ENCODE measurements at places on chromosomes 7 and 10. TPM values are rescaled to one million over a fixed set of nuclear protein-coding genes. Genes with fewer than 3 reads are reported as not detected.

DNA sequence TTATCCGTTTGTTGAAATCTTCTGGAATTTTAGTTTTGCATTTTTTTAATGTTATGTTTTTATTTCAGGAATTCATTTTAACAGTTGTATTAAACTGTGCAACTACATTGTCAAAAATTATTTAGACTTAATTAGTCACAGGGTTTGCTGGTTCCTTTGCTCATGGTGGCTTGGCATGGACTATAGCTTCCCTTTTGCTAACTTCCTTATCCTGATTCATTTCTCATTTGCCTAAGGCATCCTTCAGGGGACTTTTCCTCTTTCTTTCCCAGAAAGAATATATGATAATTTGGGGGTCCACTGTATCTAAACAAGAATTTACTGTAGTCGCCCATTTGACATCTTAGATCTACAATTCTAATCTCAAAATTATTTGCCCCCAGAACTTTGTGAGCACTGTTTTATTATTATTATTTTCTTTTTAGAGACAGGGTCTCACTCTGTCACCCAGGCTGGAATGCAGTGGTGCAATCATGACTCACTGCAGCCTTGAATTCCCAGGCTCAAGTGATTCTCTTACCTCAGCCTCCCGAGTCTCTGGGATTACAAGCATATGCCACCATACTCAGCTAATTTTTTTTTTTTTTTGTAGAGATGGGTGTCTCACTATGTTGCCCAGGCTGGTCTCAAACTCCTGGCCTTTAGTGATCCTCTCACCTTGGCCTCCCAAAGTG, 13.9 kb downstream of the FIGNL1 start:
- DNase-seq = no peak

DNA sequence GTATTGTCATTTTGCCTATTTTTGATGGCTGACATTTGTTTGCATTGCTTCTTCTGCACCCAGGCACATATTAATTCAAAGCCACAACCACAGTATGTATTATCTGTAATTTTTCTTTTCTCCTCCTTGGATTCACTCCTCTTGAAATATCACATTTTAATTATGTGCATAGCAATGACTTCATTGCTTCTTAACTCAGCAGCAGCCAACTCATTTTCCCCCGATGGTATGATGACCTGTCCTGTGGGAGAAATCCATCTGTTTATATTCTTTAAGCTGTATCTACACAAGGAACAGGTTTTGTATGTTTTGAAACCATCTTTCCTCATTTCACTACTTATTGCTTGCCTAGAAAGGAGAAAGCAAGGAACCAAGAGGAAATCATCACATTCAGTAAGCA, 588.8 kb downstream of the INHBA start:
- no peak for DNase-seq

GRCh38 chr10:132304756-132305509, 2.8 kb downstream of the STK32C start:
- DNase-seq = no peak

- no peak for DNase-seq
These were observed 92.4 kb upstream of the KMT2E start for GRCh38 chr7:104921596-104921995.

DNA sequence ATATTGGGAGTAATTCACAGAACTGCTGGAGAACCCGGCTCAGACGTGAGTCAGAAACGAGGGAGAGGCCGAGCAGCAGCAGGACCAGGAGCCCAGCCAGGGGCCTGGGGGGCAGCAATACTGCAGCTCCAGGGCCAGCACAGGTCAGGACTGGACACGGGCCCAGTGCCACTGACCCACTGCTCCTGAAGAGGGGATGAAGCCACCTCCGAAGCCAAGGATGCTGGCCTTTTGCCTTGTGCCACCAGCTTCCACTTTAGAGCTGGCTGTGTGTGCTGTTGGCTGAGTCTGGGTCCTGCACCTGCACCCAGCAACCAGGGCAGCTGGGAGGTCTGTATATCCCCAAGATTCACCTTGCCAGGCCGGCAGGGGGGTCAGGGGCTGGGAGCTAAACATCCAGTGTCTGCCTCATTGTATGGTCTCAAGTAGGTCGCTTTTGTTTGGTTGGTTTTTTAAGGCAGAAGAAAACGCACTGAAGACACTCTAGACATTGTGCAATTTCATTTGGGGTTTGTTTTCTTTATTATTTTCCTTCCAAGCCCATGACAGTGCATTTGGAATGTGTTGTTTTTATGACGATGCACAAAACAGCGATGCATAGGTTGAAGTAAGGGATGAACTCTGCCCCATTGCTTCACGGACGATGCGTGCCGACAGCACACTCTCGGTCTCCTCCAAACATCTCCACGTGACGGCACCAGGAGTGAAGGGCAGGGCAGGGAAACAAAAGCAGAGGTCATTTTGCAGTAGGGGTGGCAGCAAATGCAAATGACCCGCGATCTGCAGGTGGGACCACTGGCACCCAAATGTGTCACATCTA, 27.7 kb upstream of the INSIG1 start:
- no peak for DNase-seq

GRCh38 chr7:26508917-26509316, 217.3 kb downstream of the SNX10 start:
- DNase-seq = no peak

DNA sequence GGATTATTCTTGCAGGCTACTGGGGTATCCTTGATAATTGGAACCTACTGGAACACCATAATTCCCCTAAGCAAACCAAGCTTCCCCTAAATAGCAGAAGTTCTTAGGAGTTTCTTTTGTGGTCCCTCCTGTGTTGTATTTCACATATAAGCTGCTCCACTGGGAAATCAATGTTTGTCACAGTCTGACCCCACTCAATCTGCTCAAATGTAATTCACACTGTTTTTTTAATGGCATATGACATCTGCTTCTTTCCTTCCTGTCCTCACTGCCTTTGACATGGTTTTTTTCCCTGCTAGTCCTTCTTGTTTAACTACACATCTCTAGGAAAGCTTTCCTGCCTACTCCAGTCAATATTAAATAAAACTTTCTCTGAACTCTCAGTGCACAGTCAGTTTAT, 1.8 kb upstream of the PTPRZ1 start:
- DNase-seq = no peak

DNA sequence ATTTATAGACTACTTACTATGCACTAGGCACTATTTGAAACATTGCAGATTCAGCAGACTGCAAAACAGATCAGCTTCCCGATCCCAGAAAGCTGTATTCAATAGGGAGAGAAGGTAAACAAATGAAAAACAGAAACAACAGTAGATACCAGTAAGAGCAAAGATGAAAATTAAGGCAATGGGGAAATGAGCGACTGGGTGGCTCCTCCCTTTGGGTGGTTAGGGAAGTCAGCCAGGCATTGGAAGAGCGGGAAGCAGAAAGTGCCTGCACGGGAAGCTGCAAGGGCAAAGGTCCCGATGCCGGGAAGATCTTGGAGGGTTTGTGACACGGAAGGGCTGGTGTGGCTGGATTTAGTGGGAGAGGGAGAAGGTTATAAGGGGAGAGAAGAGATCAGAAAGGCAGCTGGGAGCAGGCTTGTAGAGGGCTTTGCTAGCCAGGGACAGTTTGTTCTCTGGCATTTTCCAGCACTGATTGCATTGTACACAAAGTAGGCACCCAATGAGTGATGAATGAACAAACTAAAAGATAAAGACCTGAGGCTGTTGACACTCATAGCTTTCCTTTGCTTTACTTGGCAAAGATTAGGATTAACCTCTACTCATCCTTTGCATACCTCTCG, 67.8 kb downstream of the NAMPT start:
- DNase-seq = peak; percentile 82

DNA sequence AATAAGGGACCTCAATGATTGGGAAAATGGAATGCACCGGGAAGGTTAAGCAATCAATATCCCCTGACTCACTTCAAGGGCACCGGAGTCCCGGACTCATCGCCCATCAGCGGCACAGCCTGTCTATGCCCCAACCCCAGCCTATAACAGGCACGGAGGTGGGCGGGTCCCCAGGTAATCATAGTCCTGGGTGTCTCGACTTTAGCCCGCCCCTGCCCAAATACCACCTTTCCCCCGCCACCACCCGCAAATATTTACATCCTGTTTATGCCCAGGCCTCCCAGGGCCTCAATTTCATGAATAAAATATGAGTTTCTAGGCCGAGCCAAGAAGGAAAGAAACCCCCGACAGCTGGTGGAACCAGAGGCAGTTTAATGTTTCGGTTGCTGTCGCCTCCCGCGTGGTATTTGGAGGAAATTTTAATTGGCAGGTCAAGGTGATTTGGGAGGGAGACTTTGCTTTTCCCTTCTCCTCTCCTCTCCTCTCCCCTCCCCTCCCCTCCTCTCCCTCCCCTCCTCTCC, 15.6 kb upstream of the RFC2 start:
- DNase-seq = peak; percentile 73

DNA sequence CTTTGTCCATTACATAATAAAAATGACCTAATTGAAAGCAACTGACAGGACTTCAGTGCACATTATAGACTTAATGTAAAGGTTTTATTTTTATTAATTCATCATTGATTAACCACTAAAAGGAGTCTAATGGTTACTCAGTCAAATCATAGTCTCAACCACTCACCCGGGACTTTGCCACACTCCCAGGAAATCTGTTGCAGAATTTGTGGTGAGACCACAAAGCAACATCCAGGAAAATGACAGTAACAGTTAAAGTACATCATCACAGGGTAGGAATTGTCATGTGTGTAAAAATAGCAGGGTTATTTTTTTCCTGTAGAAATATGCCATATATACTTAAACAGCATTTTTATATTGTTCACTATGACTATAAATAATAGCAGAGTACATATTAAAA, 6.3 kb upstream of the HGF start:
- no peak for DNase-seq

GRCh38 chr7:100546129-100546925, 7.3 kb downstream of the AGFG2 start:
- no peak for DNase-seq

GRCh38 chr7:108014215-108014614, 11.3 kb upstream of the LAMB1 start:
- no peak for DNase-seq

OPTN gene
- total RNA-seq = 61.5 TPM

DNA sequence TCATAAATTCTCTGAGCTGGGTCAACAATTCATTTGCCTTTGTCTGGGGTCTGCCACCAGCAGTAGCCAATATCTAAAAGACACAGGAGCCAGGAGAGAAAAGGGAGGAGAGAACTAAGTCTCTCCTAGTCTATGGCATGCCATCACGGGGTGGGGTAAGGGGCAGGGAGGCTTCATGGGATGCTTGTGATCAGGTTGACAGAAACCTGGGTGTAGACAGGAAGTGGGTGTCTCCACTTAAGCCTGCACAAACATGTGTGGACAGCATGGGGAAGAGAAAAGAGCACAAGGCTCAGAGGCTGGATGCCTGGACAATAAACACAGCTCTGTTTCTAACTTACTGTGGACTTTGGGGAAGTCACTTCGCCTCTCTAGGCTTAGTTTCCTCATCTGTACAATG, 11.5 kb upstream of the C10orf53 start:
- no peak for DNase-seq

DNA sequence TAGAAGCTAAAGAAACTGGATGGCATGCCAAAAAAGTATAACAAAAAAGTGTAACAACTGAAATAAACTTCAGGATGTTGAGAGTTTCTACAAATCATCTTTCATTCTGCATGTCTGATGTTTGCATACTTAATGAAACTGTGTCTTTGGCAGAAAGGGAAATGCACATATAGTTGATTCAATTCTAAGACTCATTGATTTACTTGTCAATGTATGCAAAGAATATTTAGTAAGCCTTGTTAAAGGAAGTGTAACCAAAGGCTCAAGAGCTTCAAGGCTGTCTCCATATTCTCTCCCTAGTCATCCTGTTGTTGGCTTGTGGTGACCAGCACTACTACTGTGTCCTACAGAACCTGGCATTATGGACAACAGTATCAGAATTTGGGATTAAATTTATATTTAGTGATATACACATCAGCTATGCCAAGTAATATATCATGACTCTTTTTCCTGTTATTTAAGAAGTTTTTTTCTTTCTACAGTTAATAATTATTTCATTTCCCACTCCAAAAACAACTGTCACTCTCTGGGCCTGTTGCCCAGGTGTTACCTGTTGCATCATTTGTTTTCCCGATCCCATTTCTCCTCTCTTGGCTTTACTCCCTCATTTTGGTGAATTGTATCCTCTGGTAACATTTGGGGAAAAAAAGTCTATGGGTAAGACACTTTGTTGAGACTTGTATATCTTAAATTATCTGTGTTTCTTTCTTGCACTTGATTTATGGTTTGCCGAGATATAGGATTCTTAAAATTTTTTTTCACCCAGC, 226.6 kb upstream of the BMPER start:
- no peak for DNase-seq

DNA sequence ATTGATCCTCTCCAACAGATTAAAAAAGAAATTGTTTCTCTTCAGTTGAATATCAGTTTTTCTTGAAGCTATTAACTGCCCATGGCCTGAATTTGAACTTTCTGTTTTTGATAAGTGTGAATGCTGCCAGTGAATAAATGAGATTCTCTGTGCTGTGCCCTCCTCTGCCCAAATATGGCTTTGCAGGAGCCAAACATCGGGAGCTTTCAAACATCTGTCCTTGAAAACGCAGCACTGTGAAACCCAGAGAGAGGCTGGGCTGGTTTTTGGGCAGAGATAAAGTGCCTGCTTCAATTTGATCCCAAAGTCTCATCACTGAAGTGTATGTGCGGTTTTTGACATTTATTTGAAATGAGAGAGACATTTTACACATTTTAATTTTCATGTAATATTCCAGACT, 268.3 kb upstream of the SHH start:
- DNase-seq = no peak

HOXA6 gene
- 6.5 TPM for total RNA-seq

LANCL2 gene
- 6.5 TPM for total RNA-seq

DNA sequence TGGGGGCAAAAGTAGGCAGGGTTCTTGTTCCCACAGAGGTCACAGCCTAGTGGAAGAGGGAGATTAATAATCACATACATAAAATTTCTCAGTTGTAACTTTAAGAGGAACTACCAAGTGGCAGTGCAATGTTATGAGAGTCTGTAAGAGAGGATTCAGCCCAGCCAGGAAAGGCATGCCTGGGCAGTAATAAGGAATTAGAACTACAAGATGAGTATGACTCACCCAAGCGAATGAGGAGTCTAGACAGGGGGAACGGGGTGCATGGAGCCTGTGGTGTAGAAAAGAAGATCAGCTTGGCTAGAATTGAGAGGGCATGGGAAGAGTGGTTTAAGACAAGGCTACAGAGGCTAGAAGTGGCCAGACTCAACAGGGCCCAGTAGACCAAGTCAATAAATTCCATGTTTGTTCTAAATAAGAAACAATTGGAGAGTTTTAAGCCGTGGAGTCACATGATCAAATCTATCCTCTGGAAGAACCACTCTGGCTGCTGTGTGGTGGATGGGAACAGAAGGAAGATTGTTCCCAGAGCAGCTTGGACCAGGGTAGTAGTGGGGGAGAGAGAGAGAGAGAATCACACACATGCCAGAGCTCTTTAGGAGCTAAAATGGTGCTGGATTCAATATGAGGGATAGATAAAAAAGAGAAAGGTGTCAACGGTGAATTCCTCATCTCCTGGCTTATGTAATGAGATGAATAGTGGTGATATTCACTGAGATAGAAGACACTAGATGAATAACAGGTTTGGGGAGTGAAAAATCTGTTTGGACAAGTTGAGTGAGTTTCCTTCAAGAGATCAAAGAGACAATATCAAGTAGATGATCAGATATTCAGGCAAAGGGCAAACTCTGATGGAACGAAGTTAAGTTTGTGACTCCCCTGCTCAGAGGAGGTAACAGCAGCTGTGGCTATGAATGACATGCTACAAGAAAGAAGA, 265.1 kb downstream of the FGFR2 start:
- no peak for DNase-seq
